Regular cardiac myocyte (primary cell): ENCODE measurements at places on chromosomes 11 and 22. TPM values are rescaled to one million over a fixed set of nuclear protein-coding genes. Genes with fewer than 3 reads are reported as not detected.

Gene SORL1
- total RNA-seq, result 1.7 and 5.2 TPM in 2 replicates

Gene IFITM10
- 1.7 and 2.8 TPM in 2 replicates for total RNA-seq

Gene CBLIF
- total RNA-seq, result not detected in 2 replicates

Gene LRRC56
- 0.38 and 0.56 TPM in 2 replicates for total RNA-seq

Gene APOBEC3B
- 0.56 and 13.0 TPM in 2 replicates for total RNA-seq

Gene CNIH2
- 0.19 and 0.85 TPM in 2 replicates for total RNA-seq

Gene FAM180B
- not detected in 2 replicates for total RNA-seq

Gene FGF4
- not detected in 2 replicates for total RNA-seq

Gene NECTIN1
- total RNA-seq, result 1.1 and 7.7 TPM in 2 replicates
